Thyroid gland (tissue), 4 donors: ENCODE measurements at places on chromosomes 13 and 19. TPM values are rescaled to one million over a fixed set of nuclear protein-coding genes. Genes with fewer than 3 reads are reported as not detected.

GRCh38 chr13:32426191-32426989 lies 1.5 kb downstream of the N4BP2L1 start:
- no peak for DNase-seq
- H3K27ac ChIP-seq, result peak overlapping the region; percentile 88
- H3K4me3 ChIP-seq, result peak overlapping the region; percentile 92
- H3K36me3 ChIP-seq, result no peaks in the 10 kb centered on the region
- no peaks in the 10 kb centered on the region for H3K27me3 ChIP-seq
- no peaks in the 10 kb centered on the region for H3K4me1 ChIP-seq

- no peaks in the 10 kb centered on the region for H3K36me3 ChIP-seq
- DNase-seq, result no peak
- H3K4me3 ChIP-seq, result no peak overlapping the region
- H3K27ac ChIP-seq, result no peak overlapping the region
These were observed 385.6 kb downstream of the IRS2 start for GRCh38 chr13:109400624-109401257.

DNA sequence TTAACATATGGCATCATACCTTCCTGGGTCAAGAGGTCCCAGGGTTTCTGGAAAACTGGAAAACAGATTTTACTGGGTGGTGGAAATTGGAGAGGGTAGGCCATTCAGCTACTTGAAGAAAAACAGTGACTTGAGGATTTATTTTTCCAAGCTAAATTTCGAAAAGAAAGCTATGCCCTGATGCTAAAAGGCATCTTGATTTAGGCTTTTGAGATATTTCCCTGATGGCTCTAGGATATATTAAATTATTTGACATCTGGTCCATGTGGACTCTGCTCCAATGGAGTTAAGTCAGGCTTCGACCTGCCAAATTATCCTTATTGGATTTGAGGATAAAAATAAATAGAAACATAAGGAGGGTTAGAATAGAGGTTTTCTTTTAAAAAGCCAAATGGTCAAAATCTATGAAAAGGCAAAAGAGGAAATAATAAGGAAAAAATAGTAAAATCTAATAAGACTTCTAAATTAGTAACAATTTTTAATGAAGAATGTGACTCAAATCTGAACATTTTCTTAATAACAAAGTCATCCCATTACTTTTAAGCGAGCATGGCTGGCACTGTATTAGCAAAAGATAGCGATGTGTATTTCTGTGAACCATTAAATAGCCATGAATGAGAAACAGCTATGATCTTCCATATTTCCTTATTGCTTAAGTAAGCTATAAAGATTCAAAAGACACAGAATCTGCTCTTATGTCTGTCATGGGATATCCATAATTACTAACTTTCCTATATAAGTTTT lies 190.0 kb upstream of the MIR17HG start:
- no peak overlapping the region for H3K4me3 ChIP-seq
- no peak overlapping the region for H3K27ac ChIP-seq
- H3K4me1 ChIP-seq, result no peaks in the 10 kb centered on the region
- no peaks in the 10 kb centered on the region for H3K36me3 ChIP-seq

DNA sequence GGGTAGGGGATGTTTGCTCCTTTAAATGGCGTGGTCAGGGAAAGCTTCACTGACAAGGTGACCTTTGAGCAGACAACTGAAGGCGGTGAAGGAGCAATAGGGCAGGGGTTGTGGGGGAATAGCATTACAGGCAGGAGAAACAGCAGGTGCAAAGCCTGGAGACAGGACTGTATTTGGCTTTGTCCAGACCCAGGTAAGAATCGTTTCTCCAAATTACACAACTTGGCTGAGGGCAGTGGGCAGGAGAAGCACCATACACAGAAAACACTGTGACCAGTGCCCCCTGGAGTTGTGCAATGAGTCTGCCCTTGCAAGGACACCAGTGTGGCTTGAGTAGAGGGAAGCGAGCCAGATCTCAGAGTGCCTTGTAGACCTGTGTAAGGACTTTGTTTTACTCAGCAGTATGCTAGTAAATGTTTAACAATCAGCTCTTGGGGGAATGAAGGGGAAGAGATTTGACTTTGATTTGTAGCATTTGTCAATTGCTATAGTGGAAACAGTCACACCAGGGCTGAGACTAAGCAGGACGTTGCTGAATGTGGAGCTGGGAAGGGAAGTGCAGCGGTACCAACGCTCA lies 360.0 kb downstream of the DCT start:
- no peaks in the 10 kb centered on the region for H3K36me3 ChIP-seq
- H3K27ac ChIP-seq, result no peak overlapping the region
- H3K4me1 ChIP-seq, result no peaks in the 10 kb centered on the region
- H3K4me3 ChIP-seq, result no peak overlapping the region
- no peaks in the 10 kb centered on the region for H3K27me3 ChIP-seq

APOE gene
- 199 TPM for total RNA-seq
